NCI-H510A (cell line): ENCODE measurements at places on chromosomes 5 and 9.

DNA sequence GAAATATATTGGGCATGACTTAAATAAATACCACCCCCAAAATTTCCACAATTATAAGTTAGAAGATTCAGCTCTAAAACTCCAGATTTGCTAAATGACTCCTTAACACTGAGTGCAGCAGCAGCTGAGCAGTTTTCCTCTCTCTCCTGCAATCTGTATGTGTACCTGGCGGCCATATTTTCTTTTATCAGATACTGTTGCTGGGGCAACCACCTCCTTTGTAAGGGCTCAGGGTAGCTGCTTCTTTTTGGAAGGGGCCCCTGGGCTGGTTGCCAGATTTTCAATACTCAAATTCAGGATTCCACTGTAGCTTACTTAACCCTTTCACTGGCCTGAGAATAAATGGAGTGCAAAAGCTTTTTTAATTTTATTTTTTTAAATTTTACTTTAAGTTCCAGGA is 197.0 kb downstream of the TAF11L14 start:
- no peak for DNase-seq

- DNase-seq, result no peak
Measured at GRCh38 chr5:179825655-179826182, 5.0 kb downstream of the SQSTM1 start.

- no peak for DNase-seq
Measured at GRCh38 chr9:8486095-8486494, 686.5 kb upstream of the DMAC1 start.

- no peak for DNase-seq
Measured at GRCh38 chr5:2199697-2200096, 317.0 kb upstream of the IRX4 start.

GRCh38 chr5:157481265-157481664 is 21.3 kb downstream of the NIPAL4 start:
- no peak for DNase-seq

DNA sequence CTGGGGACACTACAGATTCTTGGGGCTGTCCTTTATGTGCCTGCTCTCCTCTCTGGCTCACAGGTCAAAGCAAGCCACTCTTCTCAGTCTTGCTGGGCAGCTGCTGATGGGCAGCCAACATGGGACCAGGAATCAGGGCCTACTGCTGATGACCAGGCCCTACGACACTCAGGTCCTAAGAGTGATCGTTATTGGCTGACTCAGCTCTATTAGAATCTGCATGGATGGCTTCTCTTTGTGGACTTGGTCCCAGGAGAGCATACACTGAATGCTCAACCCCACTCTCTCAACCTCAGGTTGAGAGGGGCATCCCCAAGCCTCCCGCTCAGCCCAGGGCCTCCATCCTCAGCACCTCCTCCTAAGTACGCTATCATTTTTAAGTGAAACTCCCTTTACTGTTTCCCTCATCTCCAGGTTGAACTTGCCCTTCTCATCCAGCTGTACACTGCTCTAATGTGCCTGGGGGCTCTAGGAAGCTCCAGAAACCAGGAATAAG is 250.8 kb upstream of the PANK3 start:
- DNase-seq, result no peak

- no peak for DNase-seq
Measured at GRCh38 chr9:75941577-75942311, 51.3 kb downstream of the PCSK5 start.

GRCh38 chr5:142748132-142748531 is 22.0 kb upstream of the ARHGAP26 start:
- no peak for DNase-seq

GRCh38 chr5:176535664-176536131 is 1.5 kb downstream of the RNF44 start:
- DNase-seq, result no peak

GRCh38 chr9:121498487-121499176 is 1.0 kb downstream of the GGTA1 start:
- DNase-seq, result no peak

DNA sequence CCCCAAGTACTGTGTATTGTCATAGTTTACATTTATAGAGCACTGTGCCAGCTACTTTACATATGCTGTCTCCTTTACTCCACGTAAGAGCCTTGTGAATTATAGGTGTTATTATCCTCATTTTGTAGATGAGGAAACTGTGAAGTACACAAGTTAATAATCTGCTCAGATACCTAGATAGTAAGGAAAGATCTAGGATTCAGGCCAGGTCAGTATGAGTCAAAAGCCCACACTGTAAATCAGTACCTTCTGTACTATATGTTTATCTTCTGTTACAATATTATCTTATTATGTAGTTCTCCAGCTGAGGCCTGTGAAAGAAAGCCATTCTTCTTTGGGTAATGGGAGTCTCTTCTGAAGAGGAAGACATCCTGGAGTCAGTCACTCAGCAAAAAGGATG is 72.4 kb upstream of the TLX3 start:
- no peak for DNase-seq

DNA sequence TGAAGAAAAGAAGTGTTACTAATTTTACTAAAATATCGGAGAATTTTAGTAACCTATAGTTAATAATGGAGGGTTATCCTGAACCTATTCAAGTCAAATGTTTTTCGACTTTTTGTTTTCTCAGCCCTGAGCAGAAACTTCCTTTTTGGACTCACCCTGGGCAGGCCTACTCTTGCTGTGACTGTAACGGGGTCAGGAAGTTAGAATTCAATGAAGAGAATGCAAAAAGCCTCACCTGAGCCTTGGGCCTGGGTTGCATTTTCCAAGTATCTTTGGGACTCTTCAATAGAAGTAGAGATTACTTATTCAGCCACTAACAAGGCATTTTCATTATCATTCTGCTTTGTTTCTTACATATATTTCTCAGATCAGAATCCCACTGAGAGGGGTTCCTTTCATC is 405.3 kb downstream of the TLR4 start:
- no peak for DNase-seq

DNA sequence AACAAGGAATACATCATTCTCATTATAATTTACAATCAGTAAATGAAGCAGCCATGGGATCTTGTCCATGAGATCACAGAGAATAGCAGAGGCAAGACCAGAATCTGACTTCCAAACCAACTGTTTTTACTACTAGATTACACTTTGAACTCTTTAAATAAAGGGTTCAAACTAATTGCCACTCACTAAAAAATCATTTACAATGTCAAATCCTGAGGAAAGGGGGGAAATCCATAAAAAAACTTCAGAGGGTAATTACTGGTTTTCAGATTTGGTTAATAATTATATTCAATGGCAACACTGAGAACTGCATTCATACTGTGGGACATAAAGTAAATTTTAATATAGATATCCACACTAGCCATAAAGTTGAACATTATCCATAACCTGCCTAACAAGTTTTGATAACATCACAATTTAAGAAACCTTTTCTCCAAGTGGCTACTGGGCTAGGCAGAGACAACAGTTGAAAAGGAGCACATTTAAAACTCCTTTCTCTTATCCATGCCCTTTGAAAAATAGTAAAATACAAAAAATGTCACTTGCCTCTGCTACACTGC is 15.9 kb downstream of the PLPP1 start:
- no peak for DNase-seq

DNA sequence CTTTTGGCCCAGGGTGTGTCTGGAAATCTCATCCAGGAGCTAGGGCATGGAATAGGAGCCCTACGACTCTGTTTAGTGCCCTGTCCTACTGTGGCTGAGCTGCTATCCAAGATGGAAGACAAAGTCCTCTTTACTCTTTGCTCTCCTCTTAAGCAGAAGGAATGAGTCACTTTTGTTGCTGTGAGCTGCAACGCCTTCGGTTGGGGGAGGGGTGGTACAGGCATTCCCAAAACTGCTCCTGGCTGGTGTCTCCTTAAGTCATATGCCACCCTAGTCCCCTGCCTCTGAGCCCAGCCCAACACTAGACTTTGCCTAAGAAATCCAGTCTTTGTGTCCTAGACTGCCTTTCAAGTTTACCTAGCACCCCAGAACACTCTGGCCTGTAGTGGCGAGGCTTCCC is 99.9 kb downstream of the PRR16 start:
- DNase-seq, result no peak

GRCh38 chr9:94823710-94824109 is 97.2 kb downstream of the AOPEP start:
- DNase-seq, result no peak

DNA sequence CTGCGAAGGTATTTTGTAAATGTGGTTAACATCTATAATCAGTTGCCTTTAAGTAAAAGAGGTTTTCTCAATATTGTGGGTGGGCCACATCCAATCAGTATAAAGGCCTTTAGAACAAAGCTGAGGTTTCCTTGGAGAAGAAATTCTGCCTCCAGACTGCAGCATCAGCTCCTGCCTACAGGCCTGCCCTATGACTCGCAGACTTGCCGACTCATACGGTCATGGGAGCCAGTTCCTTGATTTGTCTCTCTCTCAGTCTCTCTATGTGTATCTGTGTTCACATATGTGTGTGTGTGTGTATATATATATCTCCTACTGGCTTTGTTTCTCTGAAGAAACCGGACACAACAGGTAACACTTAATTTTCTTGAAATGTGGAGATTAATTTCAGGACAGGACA is 45.3 kb downstream of the SLC36A1 start:
- DNase-seq, result no peak

- no peak for DNase-seq
Measured at GRCh38 chr9:20599195-20599594, 23.1 kb downstream of the MLLT3 start.

GRCh38 chr5:119340597-119341218 is 15.1 kb upstream of the TNFAIP8 start:
- DNase-seq, result no peak

- no peak for DNase-seq
Measured at GRCh38 chr5:1833264-1834021, 32.2 kb downstream of the NDUFS6 start.

GRCh38 chr9:77601476-77602099 is 46.5 kb downstream of the GNA14 start:
- DNase-seq, result no peak

- DNase-seq, result no peak
Measured at GRCh38 chr9:91807643-91808246, 142.3 kb downstream of the ROR2 start.

GRCh38 chr5:52945040-52945439 is 44.1 kb upstream of the ITGA2 start:
- DNase-seq, result no peak

DNA sequence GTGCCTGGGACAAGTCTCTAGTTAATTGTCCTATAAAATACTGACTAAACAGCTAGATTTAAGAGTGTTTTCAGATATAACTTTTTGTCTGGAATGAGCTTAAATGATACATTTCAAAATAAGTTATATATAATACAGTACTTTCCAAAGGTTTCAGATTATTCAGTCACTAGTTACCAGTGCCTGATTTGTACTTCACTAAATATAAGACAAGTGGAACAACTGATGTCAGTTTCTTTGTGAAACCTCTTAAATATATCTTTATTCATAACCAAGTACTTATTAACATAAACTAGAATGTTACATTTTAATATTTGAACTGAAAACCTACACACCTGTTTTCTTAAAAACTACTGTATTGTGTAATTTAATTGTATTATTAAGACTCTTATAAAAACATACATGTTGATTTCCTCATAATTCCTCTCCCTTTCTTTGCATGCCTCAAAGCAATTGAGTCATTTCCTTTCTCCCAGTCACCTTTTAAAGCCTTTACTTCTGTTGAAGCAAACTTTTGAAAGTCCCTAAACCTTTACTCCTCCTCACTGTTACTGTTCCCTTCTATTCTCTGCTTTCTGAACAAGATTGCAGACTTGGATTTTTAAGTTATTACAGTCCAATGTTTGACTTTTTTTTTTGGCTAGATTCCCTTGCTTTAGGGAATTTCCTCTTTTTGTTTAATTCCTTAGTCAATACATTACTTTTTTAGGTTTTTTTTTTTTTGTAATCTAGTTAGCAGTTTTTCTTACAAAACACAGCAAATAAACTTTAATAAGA is 8.7 kb upstream of the SEMA6A start:
- DNase-seq, result no peak

DNA sequence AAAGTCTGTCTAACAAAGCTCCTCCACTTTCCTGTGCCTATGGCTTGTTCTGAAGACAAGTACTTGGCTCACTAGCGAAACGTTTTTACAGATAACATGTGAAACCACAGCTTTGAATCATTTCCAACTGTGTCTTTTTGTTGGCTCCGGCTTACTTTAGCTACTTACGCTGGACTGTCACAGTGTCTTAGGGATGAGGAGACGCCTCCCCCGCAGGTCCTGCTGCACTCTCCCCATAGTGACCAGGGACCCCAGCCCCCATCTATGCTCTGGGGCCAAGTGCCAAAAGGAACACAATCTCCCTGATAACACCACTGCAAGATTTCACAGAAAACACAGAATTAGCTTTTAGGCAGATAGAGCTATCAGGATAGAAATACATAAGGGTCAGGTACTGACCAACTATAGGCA is 219.1 kb downstream of the ADAMTS6 start:
- no peak for DNase-seq

GRCh38 chr9:128371630-128372117 is 500 bp downstream of the URM1 start:
- no peak for DNase-seq

GRCh38 chr5:113053511-113053995 is 77.0 kb downstream of the DCP2 start:
- no peak for DNase-seq

DNA sequence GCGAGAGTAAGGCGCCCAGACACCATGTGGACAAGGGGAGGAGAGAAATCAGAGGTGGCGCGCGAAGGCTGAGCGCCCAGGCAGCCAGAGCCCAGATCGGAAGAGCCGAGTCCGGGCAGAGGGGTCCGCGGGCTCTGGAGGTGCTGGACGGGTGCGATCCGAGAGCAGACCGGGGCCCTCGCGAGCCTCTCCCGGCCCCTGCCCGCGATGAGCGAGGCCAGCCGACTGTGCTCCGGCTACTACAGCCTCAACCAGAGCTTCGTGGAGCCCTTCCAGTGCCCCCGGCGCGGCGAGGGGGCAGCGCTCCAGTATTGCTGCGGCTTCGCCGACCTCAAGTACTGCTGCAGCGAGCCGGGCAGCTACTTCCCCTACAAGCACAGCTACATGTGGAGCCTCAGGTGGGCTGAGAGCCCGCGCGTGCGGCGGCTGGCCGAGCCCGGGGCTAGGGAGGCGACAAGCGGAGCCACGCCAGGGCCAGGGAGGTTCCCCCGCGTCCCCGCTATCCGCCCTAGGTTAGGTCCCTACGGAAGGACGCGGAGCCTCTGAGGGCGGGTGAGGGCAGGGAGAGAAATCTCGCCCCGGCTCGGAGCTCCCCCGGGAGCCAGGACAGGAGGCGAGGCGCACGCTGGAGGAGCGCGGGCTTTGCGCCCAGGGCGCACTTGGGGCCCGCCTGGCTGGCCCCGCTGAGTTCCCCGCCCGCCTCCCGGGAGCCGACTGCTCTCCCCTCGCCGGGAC is at the start of gene SHISAL2B:
SHISAL2B (plus strand) TSS at position 87 of the 735 bp plus-strand sequence; CDS start at position 208, 121 bp downstream.
- no peak for DNase-seq
